Endothelial cell (in vitro differentiated cells): ENCODE measurements at places on chromosomes 2 and 18.

DNA sequence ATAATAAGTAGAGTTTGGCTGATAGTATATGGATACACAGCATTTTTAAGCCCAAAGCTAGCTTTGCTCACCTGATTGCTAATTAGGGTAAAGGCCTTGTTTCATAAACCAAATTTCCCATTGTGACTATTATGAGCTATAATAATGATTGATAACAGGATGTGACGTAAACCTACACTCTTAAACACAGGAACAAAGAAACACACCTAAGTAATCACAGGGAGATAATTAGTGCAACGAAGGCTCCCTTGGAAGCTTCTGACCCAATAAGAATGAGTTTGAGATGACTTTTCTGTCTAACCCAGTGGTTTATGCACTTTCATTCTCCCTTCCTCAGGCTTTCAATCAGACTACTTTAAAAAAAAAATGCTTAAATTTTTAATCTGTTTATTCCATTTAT lies 683.2 kb downstream of the SATB2 start:
- DNase-seq, result no peak

GRCh38 chr2:134669731-134670669 lies 48.8 kb downstream of the TMEM163 start:
- no peak for DNase-seq

- no peak for DNase-seq
These were observed 140.4 kb downstream of the RBMS1 start for GRCh38 chr2:160353166-160353565.

DNA sequence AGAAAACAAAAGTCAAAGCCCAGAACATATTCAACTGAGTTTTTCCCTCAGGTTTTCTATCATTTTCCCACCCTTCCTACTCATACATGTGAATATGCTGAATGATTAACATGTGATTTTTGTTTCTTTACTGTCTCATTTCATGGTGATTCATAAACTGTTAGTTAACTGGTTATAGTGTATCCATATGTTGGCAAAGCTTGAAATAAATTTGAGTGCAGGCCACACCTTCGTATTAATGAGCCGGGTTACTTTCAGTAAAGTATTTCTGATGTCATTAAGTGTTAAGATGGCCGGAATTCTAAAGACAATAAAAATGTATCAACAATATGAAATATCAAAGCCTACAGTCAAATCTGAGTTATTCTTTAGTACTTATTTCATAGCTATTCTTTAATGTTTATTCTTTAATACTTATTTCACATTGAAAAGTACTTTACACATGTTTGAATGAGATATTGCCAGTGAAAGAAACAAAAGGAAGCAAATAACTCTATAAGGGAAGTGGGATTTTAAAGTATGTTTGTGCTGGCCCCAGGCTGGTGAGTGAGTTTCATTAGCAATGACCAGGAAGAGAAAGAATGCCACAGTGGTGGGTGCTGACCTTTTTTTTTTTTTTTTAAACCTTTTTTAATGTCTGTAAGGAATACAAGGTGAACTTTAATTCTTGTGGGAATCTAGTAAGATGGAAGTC lies 178.6 kb downstream of the NEDD4L start:
- no peak for DNase-seq

DNA sequence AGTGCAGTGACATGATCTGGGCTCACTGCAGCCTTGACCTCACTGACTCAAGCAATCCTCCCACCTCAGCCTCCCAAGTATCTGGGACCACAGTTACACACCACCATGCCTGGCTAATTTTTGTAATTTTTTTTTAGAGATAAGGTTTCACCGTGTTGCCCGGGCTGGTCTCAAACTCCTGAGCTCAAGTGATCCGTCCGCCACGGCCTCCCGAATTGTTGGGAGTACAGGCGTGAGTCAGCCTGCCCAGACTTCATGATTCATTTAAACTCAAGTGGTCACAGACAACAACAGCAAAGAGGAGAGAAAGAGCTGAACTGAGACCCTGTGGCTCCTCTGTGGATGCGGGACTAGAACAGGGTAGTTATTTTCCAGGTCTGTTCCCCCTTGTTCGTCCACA lies 83.0 kb downstream of the TSHZ1 start:
- DNase-seq, result no peak

GRCh38 chr2:101883860-101884259 lies 107.9 kb upstream of the IL1R2 start:
- no peak for DNase-seq

- no peak for DNase-seq
These were observed 79.6 kb downstream of the SPTBN1 start for GRCh38 chr2:54535599-54536195.

GRCh38 chr2:61759718-61760117 lies 94.1 kb downstream of the FAM161A start:
- no peak for DNase-seq

DNA sequence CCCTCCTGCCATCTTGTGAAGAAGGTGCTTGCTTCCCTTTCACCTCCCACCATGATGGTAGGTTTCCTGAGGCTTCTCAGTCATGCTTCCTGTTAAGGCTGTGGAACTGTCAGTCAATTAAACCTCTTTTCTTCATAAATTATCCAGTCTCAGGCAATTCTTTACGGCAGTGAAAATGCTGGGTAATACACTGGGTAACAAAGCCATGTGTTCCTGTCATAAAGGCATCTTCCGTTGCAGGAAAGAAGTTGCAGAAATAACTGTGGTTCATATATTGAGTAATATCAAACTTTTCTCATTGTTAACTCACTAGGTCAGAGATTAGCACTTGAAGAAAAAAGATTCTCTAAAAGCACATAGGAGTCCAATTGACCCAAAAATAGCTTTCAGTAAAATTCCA lies 163.9 kb upstream of the HNMT start:
- DNase-seq, result no peak

DNA sequence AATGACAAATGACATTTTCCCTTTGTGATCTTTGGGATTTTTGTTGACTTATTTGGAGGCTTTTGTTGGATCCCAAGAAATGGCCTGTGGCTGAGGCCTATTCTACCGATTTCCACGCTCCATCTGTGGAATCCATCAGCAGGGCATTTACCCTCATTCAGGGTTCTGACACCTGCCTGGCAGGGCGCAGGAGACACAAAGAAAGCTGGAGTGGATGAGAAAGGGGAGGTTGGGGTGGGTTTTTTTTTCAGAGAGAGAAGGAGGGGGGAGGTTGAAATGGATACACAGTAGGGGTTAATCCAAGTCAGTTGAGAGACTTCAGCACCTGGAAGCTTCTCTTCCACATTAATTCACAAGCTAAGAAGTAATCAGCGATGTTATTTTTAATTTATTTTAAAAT lies 59.7 kb downstream of the PAX3 start:
- DNase-seq, result no peak

- DNase-seq, result no peak
These were observed 530.3 kb upstream of the MEX3C start for GRCh38 chr18:51727780-51728179.

DNA sequence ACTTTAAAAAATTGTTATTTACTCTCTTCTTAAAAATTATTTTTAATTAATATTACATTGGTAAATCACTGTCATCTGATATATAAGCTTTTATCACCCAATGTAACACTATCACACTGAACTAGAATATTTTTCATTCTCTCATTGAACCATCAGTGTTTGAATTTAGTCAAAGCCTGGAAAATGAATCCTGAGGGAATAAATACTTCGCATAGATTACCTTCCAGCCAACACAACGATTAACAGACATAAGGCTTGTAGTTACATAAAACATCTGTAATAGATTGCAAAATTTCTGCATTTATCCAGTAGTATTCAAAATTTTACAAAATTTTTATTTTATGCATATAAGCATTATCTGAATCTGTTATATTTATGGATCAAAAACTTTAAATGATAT lies 314.9 kb downstream of the ERBB4 start:
- no peak for DNase-seq

DNA sequence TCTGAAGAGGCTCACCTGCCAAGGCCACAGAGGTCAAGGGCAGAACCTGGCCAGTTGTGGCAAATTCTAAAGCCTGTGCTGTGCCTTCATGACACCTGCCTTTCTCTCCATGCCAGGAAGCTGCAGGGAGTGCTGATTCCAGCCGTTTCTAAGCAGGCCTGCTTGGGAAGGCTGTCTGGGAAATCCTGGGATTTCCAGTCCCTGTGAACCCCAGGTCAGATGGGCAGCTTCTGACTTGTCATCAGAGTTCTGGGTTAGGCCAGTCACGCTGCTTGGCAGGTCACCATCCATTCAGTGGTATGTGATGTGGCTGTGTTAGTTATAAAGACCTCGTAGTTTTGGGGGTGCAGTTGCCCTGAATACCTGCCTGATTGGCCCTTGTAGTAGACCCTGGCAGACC lies 70.7 kb upstream of the ALPP start:
- no peak for DNase-seq

DNA sequence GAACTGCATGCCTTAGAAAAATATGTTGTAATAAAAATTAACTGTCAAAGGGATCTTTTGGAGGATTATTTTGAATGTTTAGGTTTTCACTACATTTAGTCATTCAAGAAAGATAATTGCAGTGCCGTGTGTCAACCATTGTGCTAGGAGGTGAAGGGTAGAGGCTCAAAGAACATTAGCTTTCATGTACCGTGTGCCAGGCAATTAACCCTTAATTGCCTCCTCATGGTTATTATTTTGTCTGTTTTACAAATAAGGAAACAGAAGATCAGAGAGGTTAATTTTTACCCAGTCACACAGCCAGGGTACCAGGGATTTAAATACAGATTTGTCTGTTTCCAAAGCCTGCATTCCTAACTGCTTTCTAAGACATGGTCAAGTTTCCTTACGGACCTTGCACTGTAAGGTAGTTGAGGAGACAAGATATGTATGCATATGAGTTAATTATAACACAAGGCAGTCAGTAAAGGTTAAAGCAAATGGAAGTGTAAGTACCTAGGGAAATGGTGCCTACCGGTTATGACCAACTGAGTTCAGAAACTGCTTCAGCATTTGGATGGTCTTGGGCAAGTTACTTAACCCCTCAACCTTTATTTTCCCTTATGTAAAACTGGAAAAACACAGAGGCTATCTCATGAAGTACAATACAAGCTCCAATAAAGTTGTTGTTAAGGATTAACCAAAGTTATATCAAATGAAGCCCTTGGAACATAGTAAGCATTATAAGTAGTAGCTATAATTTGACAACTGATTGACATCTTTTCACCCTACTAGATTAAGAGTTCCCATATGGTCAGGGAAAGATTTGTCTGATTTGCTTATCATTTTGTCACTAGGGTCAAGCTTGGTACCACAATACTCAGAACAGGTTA lies 434.9 kb downstream of the MBD2 start:
- DNase-seq, result no peak

DNA sequence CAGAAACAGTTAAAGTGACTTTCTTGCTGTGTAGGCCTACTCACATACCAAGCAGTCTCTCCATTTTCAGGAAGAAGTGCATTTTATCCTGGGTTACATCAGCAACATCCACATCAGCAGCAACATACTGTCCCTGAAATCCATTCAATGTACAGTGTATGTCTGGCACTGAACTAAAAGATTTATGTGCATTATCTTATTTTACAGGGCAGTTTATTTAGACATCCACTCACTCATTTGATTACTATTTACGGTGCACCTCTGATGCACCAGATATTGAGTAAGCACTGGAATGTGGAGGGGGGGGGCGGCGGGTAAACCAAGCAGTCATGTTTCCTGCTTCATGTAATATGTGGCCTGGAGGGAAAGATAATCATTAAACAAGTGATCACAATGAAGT lies 1128.2 kb downstream of the BCL11A start:
- DNase-seq, result no peak

DNA sequence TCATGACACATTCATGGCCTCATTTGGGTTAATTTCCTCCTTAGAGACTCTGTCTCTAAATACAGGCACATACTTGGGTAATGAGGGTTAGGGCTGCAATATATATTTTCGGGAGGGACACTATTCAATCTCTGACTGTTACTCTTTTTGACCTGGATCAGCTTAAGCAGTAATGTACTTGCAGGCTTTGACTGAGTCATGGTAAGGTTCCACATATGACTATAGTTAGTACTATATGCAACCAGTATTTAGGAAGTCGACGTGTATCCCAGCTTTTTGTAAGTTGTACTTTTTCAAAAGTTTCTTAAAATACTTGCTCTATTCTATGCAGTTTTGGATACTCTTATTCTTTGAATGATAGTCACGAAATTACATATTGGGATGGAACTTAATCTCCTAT lies 37.2 kb upstream of the CDH19 start:
- no peak for DNase-seq

- no peak for DNase-seq
These were observed 37.4 kb upstream of the NOL4 start for GRCh38 chr18:34261865-34262780.

DNA sequence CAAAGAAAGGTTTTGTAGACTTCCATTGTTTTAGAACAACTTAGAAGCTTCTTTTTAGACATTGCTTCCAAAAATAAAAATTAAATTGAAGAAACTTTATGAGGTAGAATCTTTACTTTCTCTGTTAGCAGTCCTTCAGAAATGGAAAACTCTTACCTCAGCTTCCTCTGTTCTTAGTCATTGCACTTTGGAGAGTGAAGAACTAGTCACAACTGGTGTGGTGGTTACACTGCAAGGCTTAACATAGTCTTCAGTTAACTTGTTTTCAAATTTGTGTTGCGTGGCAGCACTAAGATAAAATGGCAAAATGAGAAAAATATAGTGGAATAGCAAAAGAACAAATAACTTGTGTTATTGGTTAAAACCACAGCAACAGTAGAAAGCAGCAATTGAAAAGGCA lies 332.6 kb downstream of the KIAA1328 start:
- DNase-seq, result no peak

GRCh38 chr18:21265971-21266673 lies 24.1 kb downstream of the GREB1L start:
- DNase-seq, result no peak

- no peak for DNase-seq
These were observed 59.0 kb downstream of the GLI2 start for GRCh38 chr2:120794716-120795115.

GRCh38 chr18:5979176-5979888 lies 84.0 kb upstream of the TMEM200C start:
- DNase-seq, result no peak

DNA sequence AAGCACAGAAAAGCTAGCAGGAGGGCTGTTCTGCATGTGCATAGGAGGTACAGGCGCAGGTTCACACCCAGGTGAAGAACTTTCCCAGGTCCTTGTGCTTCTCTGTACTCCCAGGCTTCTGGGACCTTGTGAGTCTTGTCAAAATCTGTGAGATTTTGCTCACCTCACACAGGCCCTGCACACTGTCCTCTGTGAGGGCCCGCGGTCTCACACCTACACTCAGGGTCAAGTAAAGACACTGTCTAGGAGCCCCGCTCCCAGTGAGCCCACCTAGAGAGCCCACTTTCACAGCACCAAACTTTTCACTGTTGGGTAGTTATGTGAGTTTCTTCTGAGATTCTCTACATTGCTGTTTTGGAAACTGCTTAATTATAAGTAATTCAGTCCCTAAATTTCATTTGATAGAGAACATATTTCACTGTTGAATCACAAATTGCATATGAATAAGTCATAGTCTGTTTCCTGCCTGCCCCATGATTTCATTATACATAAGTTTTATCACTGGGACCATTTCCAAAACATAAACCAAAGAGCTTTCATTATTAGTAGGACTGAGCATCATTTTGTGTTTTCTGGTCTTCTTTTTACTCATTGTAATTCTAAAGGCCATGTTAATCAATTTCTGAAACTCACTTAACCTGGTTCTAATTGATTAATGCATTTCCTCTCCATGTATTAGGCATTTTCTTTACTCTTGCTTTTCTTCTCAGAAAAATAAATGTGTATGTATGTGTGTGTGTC lies 234.2 kb upstream of the SPOPL start:
- DNase-seq, result no peak

- DNase-seq, result no peak
These were observed 26.1 kb downstream of the MAL start for GRCh38 chr2:95051626-95052025.

GRCh38 chr2:40454321-40454720 lies 2.4 kb upstream of the SLC8A1 start:
- DNase-seq, result no peak
